ENCODE measurements at places on chromosomes 12 and 14.

DNA sequence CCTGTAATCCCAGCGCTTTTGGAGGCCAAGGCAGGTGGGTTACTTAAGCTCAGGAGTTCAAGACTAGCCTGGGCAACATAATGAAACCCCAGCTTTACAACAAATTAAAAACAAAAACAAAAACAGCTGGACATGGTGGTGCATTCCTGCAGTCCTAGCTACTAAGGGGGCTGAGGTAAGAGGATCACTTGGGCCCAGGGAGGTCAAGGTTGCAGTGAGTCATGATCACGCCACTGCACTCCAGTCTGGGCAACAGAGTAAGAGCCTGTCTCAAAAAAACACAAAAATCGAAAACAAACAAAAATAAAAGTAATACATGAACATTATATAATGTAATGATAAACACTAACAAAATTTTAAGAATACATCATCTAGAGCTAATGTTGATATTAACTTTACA lies 46.2 kb upstream of the GRIP1 start:
- DNase-seq, result no peak

DNA sequence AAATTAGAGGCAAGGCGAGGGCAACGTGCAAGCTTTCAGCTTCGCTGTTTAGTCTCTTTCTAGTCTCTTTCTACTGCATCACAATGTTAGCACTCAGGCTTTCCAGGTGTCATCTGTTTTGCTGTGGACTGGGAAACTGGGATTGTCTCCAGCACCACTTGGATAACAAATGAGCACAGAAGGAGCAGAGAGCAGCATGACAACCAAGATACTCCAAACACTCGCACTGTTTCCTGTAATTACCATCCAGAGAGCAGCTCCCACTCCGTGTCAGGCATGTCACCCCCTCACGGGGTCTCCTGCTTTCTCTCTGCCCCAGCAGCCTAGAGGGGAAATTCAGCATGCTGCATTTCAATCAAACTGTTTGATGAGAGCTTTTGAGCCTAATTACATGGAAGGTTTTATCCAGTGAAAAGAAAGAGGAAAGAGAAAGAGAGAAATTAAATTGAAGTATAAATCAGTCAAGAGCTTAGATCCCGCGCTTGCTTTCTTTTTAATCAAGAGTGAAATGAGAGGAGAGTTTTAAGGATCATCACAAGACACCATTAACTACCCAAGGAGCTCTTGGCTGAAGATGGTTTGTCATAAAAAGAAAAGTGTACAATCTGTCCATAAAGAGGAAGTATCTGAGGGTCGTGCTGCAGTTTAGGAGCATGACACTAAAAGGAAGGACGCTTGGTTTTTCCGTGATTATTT lies 917.7 kb downstream of the DIO2 start:
- no peak for DNase-seq

- DNase-seq, result no peak
These were observed 5.9 kb upstream of the MYO1A start for GRCh38 chr12:57055824-57056223.

GRCh38 chr12:104630230-104630670 lies 173.5 kb downstream of the CHST11 start:
- no peak for DNase-seq

DNA sequence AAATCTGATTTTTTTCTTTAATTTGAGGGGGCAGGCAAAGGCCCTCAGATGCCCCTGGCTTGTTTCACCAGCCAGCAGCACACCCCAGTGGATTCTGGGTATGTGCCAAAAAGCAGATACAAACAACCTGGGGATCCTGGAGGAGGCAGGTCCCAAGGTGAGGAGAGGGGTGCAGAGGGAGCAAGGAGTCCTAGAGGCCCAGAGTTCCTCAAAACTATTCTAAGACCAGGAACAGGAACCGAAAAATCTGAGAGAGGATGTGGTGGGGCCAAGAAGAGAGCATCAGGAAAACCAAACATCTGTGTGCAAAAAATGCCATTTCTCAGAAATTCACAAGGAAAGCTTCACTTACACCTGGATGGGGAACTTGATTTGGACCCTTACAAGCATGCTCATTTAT lies 8.2 kb downstream of the KCNA5 start:
- no peak for DNase-seq

DNA sequence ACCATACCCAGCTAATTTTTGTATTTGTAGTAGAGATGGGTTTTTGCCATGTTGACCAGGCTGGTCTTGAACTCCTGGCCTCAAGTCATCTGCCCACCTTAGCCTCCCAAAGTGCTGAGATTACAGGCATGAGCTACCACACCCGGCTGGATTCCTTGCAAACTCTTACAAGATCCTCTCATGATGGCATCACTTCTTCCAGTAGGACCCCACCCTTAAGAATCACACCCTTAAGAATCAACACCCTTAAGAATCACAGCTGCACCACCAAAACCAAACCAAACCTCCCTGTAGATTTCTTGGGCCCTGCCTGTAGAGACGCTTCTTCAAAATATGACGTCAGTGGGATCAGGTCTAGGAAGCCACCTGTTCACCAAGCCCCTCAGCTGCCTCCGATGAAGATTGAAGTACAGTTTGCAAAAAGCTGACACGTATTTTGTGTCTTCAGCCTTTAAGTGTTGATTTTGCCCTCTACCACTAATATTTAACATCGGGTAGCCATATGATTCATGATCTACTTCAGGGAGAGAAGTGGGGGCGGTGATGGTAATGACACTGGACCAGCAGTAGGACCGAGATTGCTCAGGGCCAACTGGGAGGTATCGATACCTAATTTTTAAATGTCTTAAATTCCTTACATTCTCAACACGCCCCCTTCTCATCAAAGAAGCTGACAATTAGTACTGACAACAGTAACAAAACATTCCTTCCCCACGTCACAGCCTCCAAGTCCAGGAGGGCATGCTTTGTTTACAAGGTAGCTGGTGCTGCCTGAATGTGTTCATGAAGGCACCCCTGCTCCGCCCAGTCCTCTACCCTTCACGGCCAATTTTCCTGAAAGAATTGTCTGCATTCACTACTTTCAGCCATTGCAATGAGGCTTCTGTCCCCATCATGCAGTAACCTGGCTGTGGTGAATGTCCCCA lies 57.2 kb downstream of the ESRRB start:
- no peak for DNase-seq

- no peak for DNase-seq
These were observed 105.1 kb downstream of the LLPH start for GRCh38 chr12:66025477-66025876.

GRCh38 chr12:117408161-117408791 lies 46.9 kb upstream of the NOS1 start:
- no peak for DNase-seq

Data from stimulated activated CD4-positive, alpha-beta T cell treated with anti-CD3 and anti-CD28 coated beads, Interleukin-12 subunit alpha, Interleukin-12 subunit beta, amount 100 ng/mL, for 48 hours (primary cell).